Left ventricle myocardium superior (tissue), 1 donor: ENCODE measurements at places on chromosomes 12 and 14.

DNA sequence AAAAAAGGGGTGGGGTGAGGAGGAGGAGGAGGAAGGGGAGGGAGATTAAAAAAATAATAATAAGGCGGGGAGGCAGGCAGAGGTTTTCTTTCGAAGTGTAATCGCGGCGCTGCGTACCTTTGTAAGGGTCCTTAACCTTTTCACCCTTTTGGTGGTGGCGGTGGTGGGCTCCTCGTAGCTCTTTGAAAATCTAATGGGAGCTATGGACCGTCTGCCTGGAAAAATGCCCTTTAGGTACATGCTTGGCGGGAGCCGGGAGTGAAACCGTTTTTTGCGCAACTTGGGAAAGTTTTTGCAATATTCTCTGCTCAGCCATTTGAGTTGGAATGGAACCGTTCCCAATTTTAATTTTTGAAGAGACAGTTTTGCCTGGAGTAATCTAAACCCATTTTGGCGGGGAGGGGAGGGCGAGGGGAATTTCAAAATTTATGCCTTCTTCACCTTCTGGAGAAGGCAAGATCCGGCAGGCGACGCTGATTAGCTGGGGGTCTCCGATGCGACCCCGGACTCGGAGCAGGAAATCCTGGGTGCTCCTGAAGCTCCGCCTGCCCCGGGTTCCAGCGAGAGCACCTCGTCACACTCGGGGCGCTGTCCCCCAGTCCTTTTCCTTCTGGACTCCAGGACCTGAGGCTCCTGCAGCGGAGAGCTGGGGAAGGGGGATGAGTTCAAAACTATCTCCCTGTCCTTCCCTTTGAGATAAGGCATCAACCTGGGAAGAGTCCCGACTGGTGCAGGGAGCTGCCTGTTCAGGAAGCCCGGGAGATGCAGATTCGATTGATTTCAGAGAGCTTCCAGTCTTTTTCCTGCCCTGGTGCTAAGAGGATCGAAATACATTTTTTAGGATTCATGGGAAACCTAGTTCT lies 74.6 kb upstream of the TBX5 start:
- DNase-seq: no peak

DNA sequence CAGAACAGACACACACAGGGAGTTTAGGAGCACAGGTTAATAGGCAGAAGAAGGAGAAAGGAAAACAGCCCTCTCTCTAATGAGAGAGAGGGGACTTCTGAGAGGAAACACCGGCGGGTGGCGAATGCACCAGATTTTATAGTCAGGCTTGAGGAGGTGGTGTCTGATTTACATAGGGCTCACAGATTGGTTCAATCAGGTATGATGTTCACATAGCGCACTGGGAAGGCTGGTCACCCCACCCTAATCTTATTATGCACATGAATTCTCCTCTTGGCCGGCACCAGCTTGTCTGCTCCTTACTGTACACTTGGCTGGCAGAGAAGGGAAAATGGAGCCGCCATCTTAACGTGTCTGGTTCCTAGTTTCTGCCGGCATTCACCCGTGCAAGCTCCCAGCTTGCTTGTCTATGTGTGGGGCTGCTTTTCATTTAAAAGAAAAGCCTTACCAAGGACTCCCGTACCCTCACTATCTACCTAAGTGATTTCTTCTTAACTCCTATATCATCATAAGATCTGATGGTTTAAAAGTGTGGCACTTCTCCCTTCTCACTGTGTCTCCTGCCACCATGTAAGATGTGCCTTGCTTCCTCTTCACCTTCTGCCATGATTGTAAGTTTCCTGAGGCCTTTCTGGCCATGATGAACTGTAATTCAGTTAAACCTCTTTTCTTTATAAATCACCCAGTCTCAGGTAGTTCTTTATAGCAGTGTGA lies 15.1 kb downstream of the BCAT1 start:
- DNase-seq: no peak

- DNase-seq: no peak
These were observed 980 bp downstream of the INTS13 start for GRCh38 chr12:26936559-26937442.

- no peak for DNase-seq
These were observed 22.4 kb downstream of the DDX47 start for GRCh38 chr12:12835378-12836146.

DNA sequence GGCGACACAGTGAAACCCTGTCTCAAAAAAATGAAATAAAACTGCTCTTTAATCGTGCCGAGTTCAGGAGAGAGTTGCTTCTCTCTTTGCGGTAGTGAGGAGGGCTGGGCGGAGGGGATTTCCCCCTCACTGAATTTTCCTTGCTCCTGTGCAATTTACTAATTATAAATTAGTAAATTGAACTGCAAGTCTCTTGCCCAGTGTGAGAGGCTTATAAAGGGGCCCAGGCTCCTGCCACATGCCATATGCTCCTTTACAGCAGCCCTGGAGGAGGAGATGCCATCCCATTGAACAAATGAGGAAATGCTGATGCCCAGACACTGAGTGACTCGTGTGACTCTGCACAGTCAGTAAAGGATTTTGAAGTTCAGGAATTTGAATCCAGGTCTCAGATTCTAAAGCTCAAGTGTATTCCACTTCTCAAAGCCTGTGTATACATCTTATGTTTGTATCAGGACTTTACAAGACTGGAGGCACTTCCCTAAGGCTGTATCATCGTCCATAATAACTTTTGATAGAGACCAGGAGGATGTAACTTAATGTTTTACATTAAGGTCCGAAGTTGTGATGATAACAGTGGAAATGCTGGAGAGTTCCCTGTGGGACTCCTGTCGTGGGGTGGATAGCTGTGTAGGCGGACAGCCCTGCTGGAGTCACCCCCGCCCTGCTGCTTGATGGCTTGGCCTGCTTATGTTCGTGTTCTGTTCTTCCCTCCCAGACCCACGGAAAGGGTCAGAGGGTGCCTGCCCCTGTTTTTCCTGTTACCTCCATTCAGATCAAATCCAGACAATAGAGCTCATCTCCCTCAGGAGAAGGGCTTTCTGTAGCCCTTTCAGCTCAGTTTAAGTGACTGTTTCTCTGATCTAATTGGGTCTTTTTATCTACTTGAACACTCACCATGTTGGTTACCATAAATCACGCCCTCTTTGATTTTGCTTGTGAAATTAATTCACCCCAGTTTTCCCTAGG lies 13.9 kb downstream of the PELI2 start:
- DNase-seq: no peak

DNA sequence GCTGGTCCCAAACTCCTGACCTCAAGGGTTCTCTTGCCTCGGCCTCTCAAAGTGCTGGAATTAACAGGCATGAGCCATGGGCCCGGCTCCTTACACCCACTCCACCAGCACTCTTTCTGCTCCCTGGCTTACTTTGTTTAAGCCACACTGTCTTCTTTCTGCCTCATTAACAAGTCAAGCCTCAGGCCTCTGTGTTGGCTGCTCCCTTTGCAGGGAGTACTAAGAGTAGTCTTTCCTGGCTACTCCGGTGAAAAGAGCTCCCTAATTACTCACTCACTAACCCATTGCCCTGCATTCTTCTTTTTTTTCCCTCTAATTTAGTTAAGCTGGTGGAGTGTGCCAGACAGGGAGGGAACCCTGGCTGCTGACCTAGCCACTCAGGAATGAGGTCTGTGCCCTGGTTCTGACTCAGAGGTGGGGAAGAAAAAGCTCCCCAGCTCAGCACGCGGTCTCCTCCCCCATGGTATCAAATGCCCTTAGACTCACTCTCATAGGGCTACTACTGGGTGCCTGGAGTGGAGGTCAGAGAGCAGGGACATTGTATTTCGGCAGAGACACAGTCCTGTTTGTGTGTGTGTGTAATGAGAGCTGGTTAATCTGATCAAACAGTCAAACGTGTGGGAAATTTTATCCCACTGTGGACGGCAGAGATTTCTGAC lies 19.8 kb downstream of the GALNT6 start:
- DNase-seq: no peak

- peak; percentile 92 for DNase-seq
These were observed 14.7 kb upstream of the ZNF385A start for GRCh38 chr12:54398995-54399793.

- no peak for DNase-seq
These were observed 24.6 kb downstream of the TMEM19 start for GRCh38 chr12:71710276-71711125.

- no peak for DNase-seq
These were observed 16.7 kb downstream of the ARG2 start for GRCh38 chr14:67636361-67636919.

- peak; percentile 11 for DNase-seq
These were observed 13.6 kb upstream of the TPCN1 start for GRCh38 chr12:113207613-113208040.

- no peak for DNase-seq
These were observed 9.4 kb downstream of the COX16 start for GRCh38 chr14:70350078-70350477.

DNA sequence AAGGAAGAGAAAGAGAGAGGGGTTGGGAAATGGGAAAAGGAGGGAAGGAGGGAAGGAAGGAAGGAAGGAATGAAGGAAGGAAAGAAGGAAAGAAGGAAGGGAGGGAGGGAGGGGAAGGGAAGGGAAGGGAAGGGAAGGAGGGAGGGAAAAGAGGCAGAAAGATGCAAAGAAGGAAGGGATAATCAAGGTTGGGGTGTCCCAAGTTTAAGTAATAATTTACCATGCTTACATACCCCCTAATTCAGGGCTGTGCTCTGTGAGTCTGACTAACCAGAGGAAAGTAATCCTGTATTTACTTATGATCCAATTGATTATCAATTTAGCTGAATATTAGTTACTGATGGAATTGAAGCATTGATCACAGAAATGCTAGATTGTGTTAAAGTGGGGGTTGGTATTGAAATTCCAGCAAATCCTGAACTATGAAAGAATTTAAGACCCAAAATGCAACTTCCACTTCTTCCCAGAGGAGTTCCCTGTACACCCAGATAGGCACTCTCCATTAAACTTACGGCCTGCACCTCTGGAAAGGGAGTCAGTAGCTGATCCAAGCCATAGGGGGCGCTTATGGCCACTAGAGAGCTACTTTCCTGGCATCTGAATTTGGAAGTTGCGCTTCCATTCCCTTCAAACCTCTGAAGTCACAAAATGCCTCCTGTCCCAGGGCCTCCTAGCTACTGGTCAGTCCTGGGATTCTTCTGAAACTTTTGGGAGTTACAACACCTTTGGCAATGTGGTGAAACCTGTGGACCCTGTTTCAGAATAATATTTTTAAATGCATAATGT lies 162.7 kb upstream of the PWP1 start:
- DNase-seq: no peak

- no peak for DNase-seq
These were observed at the start of gene PMCH for GRCh38 chr12:102197789-102198188. TSS of gene PMCH (minus strand) at chr12:102197833. CDS start at chr12:102197770, 63 bp downstream.

- DNase-seq: no peak
These were observed 9.5 kb upstream of the SAV1 start for GRCh38 chr14:50677527-50678063.

DNA sequence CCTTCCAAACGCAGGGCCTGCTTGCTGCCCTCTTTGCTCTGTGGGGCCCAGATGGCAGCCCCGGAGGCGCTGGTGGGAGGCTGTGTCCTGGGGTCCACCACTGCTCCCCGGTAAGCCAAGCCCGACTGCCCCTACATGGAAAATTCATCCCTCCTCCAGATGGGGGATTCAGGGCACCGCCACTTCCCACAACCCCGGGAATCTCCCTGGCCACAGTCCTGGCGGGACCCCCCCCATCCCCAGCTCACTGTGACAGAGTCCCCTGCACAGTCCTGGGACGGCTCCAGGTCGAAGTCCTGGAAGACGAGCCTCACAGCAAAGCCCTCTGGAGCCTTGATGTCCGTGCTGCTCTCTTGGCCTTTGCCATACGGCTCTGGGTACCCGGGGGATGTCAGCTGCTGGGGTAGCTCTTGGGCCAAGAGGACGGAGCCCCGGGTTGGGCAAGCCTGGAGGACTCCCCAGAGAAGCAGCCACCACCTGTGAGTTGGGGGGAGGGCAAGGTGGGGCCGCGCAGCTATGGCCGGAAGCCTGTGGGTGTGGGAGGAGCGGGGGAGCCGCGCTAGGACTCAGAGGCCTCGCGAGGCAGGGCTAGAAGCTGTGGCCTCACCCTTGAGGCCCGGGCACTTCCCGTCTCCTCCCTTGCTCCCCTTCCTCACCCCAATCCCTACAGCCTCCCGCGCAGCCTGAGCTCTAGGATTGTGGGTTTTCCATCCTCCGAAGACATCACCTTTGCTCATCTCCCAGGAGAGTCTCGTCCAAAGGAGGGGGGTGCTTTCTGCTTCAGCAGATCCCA lies 815 bp downstream of the C1RL start:
- DNase-seq: peak; percentile 86

DNA sequence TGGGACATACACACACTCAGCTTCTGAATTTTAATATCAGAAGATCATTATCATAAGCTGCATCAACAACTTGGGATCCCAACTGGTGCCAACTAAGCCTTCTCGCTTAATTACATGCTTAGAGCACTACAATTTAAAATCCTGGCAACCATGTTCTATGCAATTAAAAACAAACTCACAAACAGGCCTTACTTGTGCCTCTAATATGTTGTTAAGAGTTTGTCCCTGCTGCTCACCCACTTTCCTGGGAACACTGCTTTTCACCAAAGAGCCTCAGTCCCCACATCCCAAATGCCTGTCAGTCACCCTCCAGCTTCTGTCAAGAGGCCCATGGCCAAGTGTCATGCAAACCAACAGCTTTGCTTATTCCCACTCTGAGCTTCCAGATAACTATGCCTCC lies 69.7 kb downstream of the TTC9 start:
- no peak for DNase-seq

DNA sequence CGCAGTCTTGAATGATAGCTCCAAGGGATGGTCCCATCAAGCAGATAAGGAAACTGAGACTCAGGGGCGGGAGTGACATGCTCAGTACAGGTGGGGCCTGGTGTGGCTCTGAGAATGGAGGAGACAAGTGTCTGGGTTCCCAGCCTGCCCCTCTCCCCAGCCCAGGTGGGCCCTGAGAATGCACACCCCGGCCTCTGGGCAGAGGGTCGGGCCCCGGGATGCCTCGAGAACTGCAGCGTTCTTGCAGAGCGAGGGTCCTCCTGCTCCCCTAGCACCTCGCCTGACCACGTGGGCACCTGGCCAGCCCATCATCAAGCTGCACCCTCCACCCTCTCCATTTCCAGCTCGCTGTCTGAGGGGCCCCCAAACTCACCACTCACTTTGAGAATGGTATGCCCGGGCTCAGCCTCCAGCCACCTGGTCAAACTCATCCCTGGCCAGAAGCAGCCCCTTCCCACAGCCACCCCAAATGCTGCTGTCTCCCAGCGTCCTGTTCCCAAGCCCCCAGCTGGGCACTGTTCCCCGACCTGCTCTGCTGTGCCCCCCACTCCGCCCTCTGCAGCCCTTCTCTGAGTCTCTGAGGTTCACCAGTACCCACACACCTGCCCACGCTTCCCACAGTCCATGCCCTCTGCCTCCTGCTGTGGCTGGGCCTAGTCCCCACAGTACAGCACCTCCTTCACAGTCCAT lies 44.3 kb downstream of the CYP46A1 start:
- no peak for DNase-seq

GRCh38 chr12:102535306-102535705 lies 54.9 kb upstream of the IGF1 start:
- DNase-seq: no peak

GRCh38 chr12:32181498-32182175 lies 75.0 kb downstream of the BICD1 start:
- DNase-seq: no peak

DNA sequence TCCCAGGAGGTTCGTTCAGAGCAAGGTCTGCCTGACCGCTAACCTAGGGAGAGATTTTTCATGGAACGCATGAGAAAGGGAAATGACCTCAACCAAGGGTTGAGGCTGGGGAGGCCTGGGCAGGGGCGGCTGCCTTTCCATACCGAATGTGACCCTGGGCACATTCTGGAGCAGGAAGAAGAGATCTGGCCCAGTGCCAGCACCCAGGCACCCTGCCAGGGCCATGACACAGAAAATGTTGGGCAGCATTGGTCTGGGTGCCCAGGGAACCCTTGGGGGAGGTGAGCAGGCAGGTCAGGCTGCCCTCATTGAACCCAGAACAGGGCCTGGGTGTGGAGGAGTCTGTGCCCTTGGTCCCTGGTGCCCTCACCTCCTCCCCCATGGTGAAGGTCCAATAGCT lies 106.8 kb downstream of the CALM1 start:
- DNase-seq: peak; percentile 43
